ENCODE measurements at places on chromosomes 7 and 10.

GRCh38 chr7:118185163-118185860, 1.3 kb downstream of the LSM8 start:
- peak; percentile 31 for DNase-seq

DNA sequence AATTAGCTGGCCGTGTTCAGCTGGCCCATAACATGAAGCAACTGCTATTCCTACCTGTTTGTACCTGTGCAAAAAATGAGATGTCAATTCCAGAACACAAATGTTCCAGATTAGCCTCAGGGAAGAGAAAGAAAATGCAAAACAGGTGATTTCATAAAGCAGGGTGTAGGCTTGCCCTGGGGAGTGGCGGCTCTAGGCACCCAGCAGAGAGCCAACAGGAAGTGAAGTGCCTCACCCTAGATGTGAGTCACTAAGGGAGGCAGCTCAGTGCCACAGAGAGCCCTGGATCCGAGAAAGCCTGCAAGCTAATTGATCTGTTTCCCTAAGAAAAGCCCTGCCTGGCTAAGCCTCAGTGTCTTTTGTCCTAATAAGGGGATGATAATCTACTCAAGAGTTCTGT, 240.0 kb downstream of the ARHGAP21 start:
- DNase-seq = no peak

DNA sequence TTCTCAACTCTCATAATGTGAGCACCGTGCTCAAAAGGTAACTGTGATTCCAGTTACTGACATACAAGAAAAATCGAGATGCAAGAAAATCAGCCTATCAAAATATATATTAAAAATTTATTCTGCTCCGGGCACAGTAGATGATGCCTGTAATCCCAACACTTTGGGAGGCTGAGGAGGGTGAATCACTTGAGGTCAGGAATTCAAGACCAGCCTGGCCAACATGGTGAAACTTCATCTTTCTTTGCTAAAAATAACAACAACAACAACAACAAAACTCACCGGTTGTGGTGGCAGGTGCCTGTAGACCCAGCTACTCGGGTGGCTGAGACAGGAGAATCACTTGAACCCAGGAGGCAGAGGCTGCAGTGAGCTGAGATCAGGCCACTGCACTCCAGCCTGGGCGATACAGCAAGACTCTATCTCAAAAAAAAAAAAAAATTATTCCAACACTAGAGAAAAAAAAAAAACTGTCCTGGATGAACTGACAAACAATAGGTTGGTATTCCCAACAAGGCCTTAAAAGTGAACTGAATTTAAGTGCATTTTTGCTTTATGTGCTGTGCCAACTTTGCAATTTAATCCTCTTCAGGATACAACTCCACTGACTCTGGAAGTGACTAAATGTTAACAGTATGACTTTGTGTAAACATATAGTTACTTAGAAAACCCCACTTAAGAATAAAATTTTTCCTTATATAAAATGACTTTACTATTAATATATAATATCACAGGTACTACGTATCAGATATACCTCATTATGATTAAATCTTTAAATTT, 51.1 kb downstream of the JMJD1C start:
- peak; percentile 17 for DNase-seq

- no peak for DNase-seq
Measured at GRCh38 chr10:4338768-4339167, 487.2 kb upstream of the AKR1E2 start.

DNA sequence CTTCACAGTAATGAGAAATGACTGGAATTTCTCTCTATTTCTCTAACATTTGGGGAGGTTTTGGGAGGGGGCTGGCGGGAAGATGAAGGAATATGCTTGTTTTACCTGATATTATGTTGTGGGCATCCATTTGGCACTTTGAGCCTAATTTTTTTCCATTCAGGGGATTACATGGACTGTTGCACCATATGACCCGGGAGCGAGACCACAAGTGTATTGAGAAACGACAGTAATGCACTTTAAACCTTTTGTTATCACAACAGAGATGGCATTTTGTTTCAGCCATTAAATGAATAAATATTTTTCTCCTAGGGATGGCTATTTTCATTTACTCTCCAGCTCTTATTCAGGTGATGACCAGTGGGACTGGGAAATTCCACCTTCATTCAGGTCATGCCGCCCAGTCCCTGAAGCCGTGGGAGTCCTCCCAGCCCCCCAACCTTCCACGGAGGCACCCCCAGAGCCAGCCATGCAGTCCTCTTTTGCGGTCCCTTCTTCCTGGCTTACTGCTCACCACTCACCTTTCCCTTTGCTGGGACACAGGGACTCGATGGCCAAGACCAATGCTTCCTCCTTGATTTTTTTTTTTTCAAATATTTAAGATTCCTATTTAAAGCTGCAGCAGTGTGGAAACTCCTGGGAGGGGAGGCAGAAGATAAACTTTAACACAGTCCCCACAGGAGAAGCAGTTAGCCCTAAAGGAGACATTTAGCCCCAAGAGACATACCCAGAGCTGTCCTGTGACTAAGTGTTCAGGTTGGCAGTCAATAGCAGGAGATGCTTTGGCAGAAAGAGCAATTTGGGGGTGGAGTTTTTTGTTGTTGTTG, 190.9 kb upstream of the YAE1 start:
- DNase-seq = no peak

- no peak for DNase-seq
Measured at GRCh38 chr10:25436431-25436830, 261.6 kb downstream of the GPR158 start.

- DNase-seq = no peak
Measured at GRCh38 chr10:75043256-75044131, 68.0 kb upstream of the SAMD8 start.

Measured in AG04449 (cell line).